ENCODE measurements at places on chromosomes 12 and 14. TPM values are rescaled to one million over a fixed set of nuclear protein-coding genes. Genes with fewer than 3 reads are reported as not detected.

The SMCO3 gene
- total RNA-seq: 0.14 TPM

The SLCO1C1 gene
- 1.1 TPM for total RNA-seq

The TPPP2 gene
- total RNA-seq: 1.6 TPM

The MMP19 gene
- total RNA-seq: 2.2 TPM

The CIDEB gene
- total RNA-seq: 3.1 TPM

The RDH12 gene
- not detected for total RNA-seq
